Skeletal muscle cell (primary cell): ENCODE measurements at places on chromosomes 2 and 18.

- no peak for DNase-seq
Observed at GRCh38 chr18:33914399-33914798, 310.3 kb downstream of the NOL4 start.

DNA sequence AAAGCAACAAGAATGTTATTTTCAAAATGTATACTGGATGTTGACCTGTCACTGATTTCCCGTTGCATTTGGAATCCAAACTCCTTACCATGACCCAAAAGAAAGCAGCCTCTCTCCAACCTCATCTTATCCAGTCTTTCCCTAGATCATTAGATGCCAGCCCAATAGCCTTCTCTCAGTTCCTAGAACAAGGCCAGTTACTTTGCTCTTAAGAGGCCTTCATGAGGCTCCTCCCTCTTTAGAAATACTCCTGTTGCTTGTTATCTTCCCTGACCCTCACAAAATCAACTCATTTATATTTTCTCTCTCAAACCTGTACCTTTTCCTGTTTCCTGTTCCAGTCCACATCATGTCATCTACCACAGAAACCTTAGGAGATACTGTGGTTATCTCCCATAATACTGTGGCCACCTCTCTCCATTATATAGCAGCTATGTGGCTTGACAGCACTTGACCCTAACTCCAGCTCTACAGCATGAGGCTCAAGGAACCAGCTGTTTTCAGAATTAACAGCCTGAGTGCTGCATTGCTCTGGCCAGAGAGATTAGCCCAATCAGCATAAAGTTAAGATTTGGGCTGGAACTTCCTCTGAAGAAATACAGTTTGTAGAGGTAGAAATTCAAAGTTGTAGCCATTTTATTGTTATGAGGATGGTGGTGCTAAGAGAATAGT is 22.8 kb downstream of the SRBD1 start:
- no peak for DNase-seq

DNA sequence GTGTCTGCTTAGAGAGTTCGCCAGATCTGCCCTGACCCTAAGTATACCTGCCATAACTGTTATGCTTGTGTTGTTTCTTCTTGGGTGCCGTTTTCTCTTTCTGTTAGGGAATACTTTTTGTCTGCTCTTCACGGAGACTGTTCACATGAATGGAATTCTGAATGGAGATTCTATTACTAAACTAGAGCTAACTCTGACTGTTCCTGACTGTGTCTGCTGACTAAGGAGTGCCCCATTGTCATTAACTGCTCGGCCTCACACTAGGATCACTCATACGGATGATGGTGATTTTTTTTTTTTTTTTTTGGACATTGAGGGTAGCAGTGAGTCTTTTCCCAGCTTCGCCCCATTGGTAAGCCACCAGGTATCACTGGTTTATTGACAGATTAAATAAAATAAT is 104.8 kb upstream of the SLC8A1 start:
- no peak for DNase-seq

- no peak for DNase-seq
Observed at GRCh38 chr2:121836611-121837010, 81.2 kb downstream of the TSN start.

- DNase-seq, result no peak
Observed at GRCh38 chr2:151914989-151915628, 86.9 kb upstream of the ARL5A start.

- no peak for DNase-seq
Observed at GRCh38 chr18:9095297-9096006, 7.0 kb upstream of the NDUFV2 start.

GRCh38 chr2:11778923-11779757 is 32.7 kb downstream of the LPIN1 start:
- DNase-seq, result no peak

DNA sequence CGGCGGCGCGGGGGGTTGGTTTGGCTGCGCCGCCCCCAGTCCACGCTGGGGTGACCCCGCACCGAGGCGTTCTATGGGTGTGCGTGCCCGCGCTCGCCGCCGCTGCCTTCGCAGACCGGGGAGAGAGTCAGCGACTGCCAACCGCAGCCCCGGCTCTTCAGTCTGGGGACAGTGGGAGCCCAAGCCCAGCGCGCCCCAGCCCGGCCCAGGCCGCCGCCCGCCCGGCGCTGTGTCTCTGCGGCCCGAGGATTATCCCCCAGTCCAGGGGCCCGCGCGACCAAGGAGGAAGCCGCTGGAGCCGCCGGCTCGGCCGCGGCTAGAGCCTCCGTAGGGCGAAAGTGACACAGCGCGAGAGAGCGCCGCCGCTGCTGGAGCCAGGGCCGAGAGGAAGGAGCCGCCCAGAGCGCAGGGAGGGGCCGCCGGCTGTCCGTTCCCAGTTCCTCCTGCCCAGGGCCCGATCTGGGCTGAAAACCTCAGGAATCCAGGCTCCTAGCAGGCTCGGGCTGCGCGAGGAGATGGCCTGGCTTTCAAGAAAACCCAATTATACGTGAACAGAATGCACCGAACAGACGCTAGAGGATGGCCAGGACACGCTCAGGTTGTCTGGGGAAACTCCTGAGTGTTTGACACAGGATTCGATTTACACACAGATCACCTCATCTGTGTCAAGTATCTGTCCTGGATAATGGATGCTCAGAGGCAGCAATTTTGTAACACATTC is 2.4 kb downstream of the CTIF start:
- DNase-seq, result peak; percentile 39
